NCI-H1694 treated with DMSO at 0.1 percent for 48 hours (cell line): ENCODE measurements at places on chromosomes 6 and 20.

- DNase-seq: no peak
Observed at GRCh38 chr6:39790772-39791171, 1.4 kb upstream of the DAAM2 start.

DNA sequence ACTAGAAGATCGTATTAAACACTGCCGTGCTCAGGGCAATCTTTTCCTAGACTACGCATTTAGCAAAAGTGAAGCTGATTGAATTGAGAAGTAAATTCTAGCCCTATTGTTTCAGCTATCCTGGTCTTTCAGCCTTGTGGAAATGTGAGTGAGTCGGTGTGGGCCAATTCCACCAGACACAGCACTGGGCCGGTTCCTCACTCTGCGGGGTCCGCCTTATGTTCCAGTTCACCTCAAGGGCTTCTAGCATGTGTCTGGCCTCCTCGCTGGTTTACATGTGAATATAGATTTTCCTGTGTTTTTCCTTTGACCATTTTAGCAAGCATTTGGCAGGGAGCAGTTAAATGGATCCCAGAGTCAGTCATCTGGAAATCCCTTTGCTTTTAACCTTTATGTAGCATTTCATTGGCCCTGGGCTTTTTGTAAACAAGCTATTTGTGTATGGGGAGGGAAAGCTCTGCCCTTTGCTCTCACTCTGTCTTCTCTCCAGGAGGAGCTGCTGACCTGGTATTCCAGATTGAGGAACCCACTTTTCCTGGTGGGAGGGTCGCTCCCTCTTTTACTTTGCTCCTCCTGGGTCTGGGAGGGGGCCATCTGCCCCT, 12.4 kb upstream of the GTSF1L start:
- no peak for DNase-seq

- DNase-seq: no peak
Observed at GRCh38 chr20:57922706-57923105, 212.9 kb upstream of the PMEPA1 start.

- no peak for DNase-seq
Observed at GRCh38 chr20:24745617-24746350, 203.3 kb upstream of the CST7 start.

- DNase-seq: no peak
Observed at GRCh38 chr6:54981276-54981609, 134.7 kb downstream of the FAM83B start.

GRCh38 chr6:24985323-24985722, 49.6 kb upstream of the RIPOR2 start:
- DNase-seq: no peak

GRCh38 chr6:41546866-41547798, 951 bp downstream of the FOXP4 start:
- DNase-seq: no peak

- DNase-seq: no peak
Observed at GRCh38 chr6:159854959-159855358, 35.8 kb upstream of the MAS1 start.

GRCh38 chr6:18087396-18088165, 34.9 kb downstream of the NHLRC1 start:
- no peak for DNase-seq

- no peak for DNase-seq
Observed at GRCh38 chr20:62305149-62305764, 2.5 kb downstream of the ADRM1 start.

DNA sequence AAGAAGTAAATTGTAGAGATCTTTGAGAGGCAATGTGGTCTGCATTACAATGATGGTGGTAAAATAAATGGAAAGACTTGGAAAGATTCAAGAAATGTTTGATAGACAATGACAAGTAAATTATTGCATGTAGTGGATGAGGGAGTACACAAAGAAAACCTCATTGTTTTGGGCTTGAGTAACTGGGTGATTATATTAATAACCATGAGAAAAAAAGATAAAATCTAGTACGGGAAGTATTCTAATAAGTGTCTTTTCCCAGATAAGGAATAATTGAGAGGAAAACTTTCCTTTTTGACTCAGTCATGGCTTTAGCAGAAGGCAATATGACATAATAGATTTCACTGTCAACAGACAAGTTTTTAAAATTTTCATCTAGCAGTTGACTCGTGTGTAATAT, 993.0 kb downstream of the EYS start:
- DNase-seq: no peak
